Cardiac muscle cell (in vitro differentiated cells and primary cell): ENCODE measurements at places on chromosomes 7 and 10. TPM values are rescaled to one million over a fixed set of nuclear protein-coding genes. Genes with fewer than 3 reads are reported as not detected.

FBXL13 gene
- 1.8 and 2.2 TPM in 2 replicates for total RNA-seq

- no peaks in the 10 kb centered on the region for H3K36me3 ChIP-seq
- H3K4me3 ChIP-seq: no peak overlapping the region
- H3K27me3 ChIP-seq: no peaks in the 10 kb centered on the region
- H3K27ac ChIP-seq: no peak overlapping the region
- peak; percentile 31 for DNase-seq
Observed at GRCh38 chr10:36574207-36574606, 551.2 kb upstream of the ANKRD30A start.

- no peaks in the 10 kb centered on the region for H3K27me3 ChIP-seq
- no peaks in the 10 kb centered on the region for H3K4me1 ChIP-seq
- DNase-seq: no peak
- H3K4me3 ChIP-seq: no peak overlapping the region
Observed at GRCh38 chr7:72503644-72504043, 91.5 kb upstream of the CALN1 start.

DNA sequence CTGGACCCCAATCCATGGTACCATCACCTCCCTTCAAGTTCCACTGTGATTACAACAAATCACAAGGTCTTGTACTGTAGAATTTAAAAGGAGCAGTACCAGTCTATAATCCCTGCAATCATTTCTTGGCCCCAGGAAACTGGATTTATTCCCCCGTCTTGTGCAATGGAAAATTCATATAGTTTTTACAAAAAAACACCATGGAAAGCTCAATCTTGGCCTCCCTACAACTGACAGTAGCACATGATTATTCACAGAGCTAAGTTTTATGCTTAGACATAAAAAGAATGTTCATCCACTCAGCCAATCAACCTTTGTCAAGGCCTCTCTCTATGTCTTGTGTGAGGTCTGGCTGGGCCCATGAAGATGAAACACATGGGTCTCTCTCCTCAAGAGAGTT, 10.2 kb downstream of the DGKI start:
- H3K4me1 ChIP-seq: peaks cover 26% of the 10 kb centered on the region
- no peak overlapping the region for H3K4me3 ChIP-seq
- no peaks in the 10 kb centered on the region for H3K27me3 ChIP-seq
- no peaks in the 10 kb centered on the region for H3K36me3 ChIP-seq
- no peak for DNase-seq

- no peaks in the 10 kb centered on the region for H3K4me1 ChIP-seq
- H3K4me3 ChIP-seq: no peak overlapping the region
- no peak overlapping the region for H3K27ac ChIP-seq
- peaks cover 10% of the 10 kb centered on the region for H3K27me3 ChIP-seq
- no peak for DNase-seq
Observed at GRCh38 chr10:1382711-1383110, 326.5 kb downstream of the WDR37 start.

GRCh38 chr10:43012578-43012977, 64.3 kb upstream of the RET start:
- H3K4me1 ChIP-seq: no peaks in the 10 kb centered on the region
- no peak for DNase-seq
- no peak overlapping the region for H3K4me3 ChIP-seq
- no peaks in the 10 kb centered on the region for H3K36me3 ChIP-seq
- H3K27ac ChIP-seq: no peak overlapping the region

GTF2IRD1 gene
- total RNA-seq: 33.0 and 51.4 TPM in 2 replicates

DNA sequence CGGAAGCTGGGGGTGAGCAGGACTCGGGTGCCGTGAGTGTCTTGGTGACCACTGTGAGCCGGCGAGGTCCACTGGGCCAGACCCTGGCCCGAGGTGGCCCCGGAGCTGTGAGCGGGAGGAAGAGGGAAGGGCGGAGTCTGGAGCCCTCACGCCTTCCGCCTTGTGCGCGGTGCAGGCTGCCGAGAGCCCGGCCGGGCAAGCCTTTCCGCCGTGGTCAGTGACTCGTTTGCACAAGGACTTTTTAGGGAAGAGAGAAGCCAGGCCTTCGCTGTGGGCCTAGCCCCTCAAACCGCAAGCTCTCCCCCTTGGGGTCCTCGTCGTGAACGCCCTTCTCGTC, 40.9 kb upstream of the ZNF32 start:
- H3K36me3 ChIP-seq: no peaks in the 10 kb centered on the region
- DNase-seq: peak; percentile 76
- no peaks in the 10 kb centered on the region for H3K4me1 ChIP-seq

- H3K36me3 ChIP-seq: peaks cover 2% of the 10 kb centered on the region
- H3K27ac ChIP-seq: peak overlapping the region; percentile 4
- H3K4me3 ChIP-seq: no peak overlapping the region
- H3K4me1 ChIP-seq: no peaks in the 10 kb centered on the region
Observed at GRCh38 chr7:5396999-5397663, 26.5 kb downstream of the TNRC18 start.

- no peak overlapping the region for H3K4me3 ChIP-seq
- H3K4me1 ChIP-seq: no peaks in the 10 kb centered on the region
- no peaks in the 10 kb centered on the region for H3K27me3 ChIP-seq
- peak overlapping the region; percentile 53 for H3K27ac ChIP-seq
- no peaks in the 10 kb centered on the region for H3K36me3 ChIP-seq
Observed at GRCh38 chr7:125423458-125424155, 494.0 kb upstream of the POT1 start.

DNA sequence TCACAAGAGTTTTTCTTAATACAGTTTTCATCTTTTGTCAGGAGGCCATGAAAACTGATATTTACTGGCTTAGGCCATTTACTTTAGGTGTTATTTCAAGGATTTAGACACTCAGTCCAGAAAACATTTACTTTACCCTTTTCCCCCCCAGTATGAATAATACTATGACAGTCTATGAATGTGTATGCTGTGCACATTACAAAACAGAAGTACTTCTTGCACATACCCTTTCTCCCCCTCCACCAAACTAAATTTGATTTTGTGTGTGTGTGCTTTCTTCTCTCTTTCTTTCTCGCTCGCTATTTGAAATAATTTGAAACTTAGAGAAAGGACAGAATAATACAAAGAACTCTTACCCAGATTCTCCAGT, 41.3 kb downstream of the RBM33 start:
- H3K4me3 ChIP-seq: no peak overlapping the region
- no peak for DNase-seq
- no peaks in the 10 kb centered on the region for H3K27me3 ChIP-seq
- H3K36me3 ChIP-seq: no peaks in the 10 kb centered on the region

DNA sequence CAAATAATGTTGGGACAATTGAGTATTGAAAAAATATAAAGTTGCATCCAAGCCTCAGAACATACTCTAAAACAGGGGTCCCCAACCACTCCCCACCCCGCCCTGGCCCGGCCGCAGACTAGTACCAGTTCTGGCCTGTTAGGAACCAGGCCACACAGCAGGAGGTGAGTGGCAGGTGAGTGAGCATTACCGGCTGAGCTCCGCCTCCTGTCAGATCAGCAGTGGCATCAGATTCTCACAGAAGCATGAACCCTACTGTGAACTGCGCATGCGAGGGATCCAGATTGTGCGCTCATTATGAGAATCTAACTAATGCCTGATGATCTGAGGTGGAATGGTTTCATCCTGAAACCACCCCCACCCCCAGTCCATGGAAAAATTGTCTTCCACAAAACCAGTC, 19.4 kb downstream of the HIPK2 start:
- H3K4me1 ChIP-seq: peaks cover 4% of the 10 kb centered on the region
- H3K36me3 ChIP-seq: no peaks in the 10 kb centered on the region
- H3K4me3 ChIP-seq: no peak overlapping the region
- no peak overlapping the region for H3K27ac ChIP-seq

DNA sequence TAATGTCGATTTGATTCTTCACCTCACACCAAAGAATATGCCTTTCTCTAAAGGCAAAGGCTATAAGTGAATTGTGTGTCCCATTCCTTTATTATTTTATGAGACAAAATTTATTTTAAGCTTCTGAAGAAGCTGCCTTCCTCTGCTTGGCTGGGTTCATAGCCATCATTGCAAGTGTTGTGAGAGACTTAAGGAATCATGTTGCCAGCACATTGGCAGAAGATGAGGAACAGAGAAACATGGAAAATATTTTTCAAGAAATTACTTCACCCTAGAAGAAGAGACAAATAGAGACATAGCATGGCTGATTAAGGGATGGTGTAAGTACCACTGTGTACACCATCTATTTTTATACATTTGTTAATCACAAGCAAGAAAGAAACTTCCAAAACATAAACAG, 230.1 kb upstream of the SEMA3E start:
- DNase-seq: no peak
- H3K27me3 ChIP-seq: no peaks in the 10 kb centered on the region
- no peaks in the 10 kb centered on the region for H3K36me3 ChIP-seq
- no peaks in the 10 kb centered on the region for H3K4me1 ChIP-seq
- no peak overlapping the region for H3K27ac ChIP-seq
- H3K4me3 ChIP-seq: no peak overlapping the region

DNA sequence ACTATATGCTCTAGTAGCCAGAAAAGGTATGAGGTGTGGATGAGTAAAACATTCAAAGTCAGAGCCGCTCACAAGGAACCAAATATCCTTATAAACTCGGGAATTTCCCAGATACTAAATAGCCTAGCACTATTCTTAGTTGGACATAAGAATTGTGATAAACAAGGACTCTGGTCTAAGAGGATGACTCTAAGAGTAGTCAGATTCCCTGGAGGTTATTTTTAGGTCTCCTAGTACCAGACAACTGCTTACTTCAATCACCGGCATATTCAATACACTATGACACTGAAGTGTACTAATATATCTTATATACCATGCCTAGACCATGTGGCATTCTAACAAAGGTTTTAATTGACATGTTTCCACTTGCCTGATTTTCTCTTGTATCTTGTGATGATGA, 56.5 kb downstream of the LMBR1 start:
- H3K27ac ChIP-seq: peak overlapping the region; percentile 38
- H3K4me3 ChIP-seq: no peak overlapping the region
- no peak for DNase-seq
- no peaks in the 10 kb centered on the region for H3K27me3 ChIP-seq

DNA sequence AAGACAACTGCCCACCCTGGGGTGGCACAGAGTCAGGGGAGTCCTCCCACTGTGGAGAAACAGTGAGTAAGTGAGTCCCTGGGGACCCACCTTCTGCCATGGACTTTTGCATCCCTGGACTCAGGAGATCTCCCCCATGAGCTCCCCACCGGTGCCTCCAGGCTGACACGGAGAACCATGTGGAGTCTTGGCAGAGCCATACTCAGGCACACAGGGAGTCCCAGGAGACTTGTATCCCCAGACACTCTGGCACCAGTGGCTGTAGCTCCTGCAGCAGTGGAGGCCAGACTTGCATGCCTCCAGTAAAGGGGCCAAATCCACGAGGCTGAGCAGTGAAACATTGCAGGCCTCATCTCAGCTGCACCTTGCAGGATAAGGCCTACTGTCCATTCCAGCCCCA, 791.4 kb downstream of the PCDH15 start:
- no peak overlapping the region for H3K4me3 ChIP-seq
- H3K27ac ChIP-seq: no peak overlapping the region
- DNase-seq: no peak
- H3K4me1 ChIP-seq: no peaks in the 10 kb centered on the region
- no peaks in the 10 kb centered on the region for H3K36me3 ChIP-seq

DNA sequence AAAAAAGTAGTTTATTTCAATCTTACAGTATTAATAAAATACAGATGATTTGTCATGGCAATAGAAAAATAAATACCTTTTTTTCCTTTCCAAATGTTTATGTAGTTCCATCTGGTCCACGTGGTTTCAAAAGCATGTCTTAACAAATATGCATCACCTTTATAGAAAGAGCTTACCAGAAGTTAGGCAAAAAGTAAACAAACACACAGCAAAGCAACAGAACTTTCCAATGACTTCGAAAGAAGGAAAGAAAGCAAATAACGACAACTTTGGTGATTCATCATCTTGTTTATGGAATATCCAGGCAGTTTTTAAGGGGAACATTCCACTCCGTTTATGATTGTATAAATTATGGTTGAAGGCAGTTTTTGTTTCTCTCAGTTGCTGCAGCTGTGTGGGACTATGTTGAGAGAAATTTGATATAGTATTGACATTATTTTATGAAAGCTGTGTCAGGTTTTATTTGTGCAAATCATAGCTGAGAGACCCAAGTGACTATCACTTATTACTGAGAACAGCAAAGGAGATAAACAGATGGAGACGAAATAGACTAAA, 203.1 kb downstream of the CDC14C start:
- no peaks in the 10 kb centered on the region for H3K36me3 ChIP-seq
- no peak overlapping the region for H3K4me3 ChIP-seq
- H3K27me3 ChIP-seq: no peaks in the 10 kb centered on the region
- H3K27ac ChIP-seq: no peak overlapping the region
- no peaks in the 10 kb centered on the region for H3K4me1 ChIP-seq
- no peak for DNase-seq

NKX2-3 gene
- not detected in 2 replicates for total RNA-seq

GRCh38 chr7:131424219-131424822, 96.6 kb downstream of the MKLN1 start:
- no peaks in the 10 kb centered on the region for H3K27me3 ChIP-seq
- peak; percentile 68 for DNase-seq
- no peak overlapping the region for H3K4me3 ChIP-seq
- no peak overlapping the region for H3K27ac ChIP-seq
- peaks cover 7% of the 10 kb centered on the region for H3K36me3 ChIP-seq

GRCh38 chr7:117088623-117089194, 135.4 kb downstream of the ST7 start:
- no peak overlapping the region for H3K4me3 ChIP-seq
- H3K4me1 ChIP-seq: peaks cover 30% of the 10 kb centered on the region
- peak overlapping the region; percentile 31 for H3K27ac ChIP-seq
- no peak for DNase-seq

COL28A1 gene
- total RNA-seq: 0.21 and 0.83 TPM in 2 replicates

NKX6-2 gene
- total RNA-seq: 0.09 and 0.56 TPM in 2 replicates

DNA sequence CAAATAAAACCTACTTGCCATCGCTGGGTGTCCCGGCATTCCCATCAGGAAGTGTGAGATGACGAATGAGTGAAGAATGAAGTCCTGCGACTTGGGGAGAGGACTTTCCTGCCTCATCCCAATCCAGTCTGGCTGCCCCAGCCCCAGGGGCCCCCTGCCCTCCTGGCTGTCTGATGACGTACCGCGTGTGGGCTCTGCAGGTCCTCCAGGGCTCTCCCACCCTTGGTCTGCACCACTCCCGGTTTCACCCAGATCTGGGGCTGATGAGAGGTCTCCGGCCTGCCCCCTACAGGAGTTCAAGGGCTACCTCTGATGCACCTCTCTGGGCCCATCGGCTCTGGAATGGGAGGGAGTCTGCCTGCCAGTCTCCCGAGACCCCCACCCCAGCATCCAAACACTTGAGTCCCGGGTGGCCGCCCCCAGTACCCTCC, 9.8 kb downstream of the ATP6V1F start:
- peaks cover 39% of the 10 kb centered on the region for H3K27me3 ChIP-seq
- H3K4me1 ChIP-seq: peaks cover 20% of the 10 kb centered on the region
- no peak for DNase-seq
- H3K36me3 ChIP-seq: no peaks in the 10 kb centered on the region
- H3K27ac ChIP-seq: no peak overlapping the region

SKIDA1 gene
- 42.4 and 62.4 TPM in 2 replicates for total RNA-seq

LIPF gene
- total RNA-seq: not detected in 2 replicates
